ENCODE measurements at places on chromosomes 7 and 10. TPM values are rescaled to one million over a fixed set of nuclear protein-coding genes. Genes with fewer than 3 reads are reported as not detected.

- DNase-seq, result no peak
Observed at GRCh38 chr10:43202224-43202656, 64.0 kb downstream of the CSGALNACT2 start.

GRCh38 chr7:133275446-133276095 is 22.7 kb downstream of the EXOC4 start:
- no peak for DNase-seq

DNA sequence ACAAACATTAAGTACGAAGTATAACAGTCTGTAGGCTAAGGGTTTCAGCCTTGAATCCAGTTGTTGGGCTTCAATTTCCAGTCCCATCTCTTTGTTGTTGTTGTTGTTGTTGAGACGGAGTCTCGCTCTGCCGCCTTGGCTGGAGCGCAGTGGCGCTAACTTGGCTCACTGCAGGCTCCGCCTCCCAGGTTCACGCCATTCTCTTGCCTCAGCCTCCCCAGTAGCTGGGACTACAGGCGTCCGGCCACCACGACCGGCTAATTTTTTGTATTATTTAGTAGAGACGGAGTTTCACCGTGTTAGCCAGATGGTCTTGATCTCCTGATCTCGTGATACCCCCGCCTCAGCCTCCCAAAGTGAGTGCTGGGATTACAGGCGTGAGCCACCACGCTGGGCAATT is 464.9 kb downstream of the ANKRD7 start:
- DNase-seq, result no peak

- no peak for DNase-seq
Observed at GRCh38 chr7:148146346-148146745, 444.2 kb upstream of the C7orf33 start.

GRCh38 chr7:48311464-48312100 is 140.3 kb downstream of the ABCA13 start:
- DNase-seq, result no peak

Gene EFCAB10
- total RNA-seq, result not detected

GRCh38 chr7:149741629-149742028 is 31.8 kb downstream of the ZNF467 start:
- DNase-seq, result peak; percentile 52

DNA sequence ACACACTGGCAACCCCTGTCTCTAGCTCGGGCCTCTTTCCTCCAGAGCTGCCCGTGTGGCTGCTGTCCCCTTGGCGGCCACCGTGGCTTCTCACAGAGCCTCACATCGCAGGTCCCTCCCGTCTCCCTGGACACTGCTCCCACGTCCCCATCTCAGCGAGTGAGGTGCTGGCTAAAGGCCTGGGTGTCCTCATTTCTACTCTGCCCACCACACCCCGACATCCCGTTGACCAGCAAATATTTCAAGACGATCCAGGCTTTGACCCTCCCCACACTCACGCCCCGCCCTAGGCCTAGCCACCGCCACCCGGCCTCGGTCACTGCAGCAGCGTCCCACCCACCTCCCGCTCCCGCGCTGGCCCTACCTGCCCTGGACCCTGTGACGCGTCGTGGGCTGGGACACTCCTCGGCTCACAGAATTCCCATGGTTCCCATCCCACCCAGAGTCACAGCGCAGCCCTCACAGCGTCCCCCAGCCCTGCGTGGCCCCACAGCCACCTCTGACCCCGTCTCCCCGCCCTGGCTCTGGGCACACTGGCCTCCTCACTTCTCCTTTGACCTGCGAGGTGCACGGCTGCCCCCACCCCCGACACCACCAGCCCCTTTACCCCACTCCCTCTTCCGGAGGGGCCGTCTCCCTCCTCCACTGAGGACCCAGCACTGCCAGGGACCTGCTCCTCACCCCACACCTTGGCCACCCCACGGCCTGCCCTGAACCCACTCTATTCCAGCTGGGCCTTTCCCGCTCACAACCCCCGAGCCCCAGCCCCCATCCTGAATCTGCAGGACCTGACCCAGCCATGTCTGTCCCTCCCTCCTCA is 6.9 kb downstream of the ADAP1 start:
- DNase-seq, result peak; percentile 56

GRCh38 chr10:84095811-84096497 is 43.4 kb upstream of the GHITM start:
- no peak for DNase-seq

Gene HIP1
- total RNA-seq, result 6.4 TPM

DNA sequence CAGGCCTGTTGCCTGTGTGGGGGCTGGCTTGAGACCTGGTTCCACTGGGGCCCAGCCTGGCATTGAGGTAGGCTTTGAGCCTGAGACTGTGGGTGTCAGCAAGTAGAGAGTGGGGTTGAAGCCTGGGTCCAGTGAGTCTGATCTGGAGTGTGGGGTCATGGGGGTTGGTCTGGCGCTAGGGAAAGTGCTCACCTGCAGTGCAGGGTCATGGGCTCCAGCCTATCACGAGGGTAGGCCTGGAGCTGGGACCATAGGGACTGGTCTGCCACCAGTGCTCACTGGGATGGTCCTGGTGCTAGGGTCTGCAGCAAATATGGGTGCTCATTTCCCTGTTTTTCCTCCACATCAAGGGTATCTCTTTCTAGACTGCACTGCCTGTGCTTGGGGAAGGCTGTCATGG is 95.4 kb upstream of the KLF14 start:
- DNase-seq, result no peak

Gene LIPK
- total RNA-seq, result not detected

Gene ST8SIA6
- not detected for total RNA-seq

DNA sequence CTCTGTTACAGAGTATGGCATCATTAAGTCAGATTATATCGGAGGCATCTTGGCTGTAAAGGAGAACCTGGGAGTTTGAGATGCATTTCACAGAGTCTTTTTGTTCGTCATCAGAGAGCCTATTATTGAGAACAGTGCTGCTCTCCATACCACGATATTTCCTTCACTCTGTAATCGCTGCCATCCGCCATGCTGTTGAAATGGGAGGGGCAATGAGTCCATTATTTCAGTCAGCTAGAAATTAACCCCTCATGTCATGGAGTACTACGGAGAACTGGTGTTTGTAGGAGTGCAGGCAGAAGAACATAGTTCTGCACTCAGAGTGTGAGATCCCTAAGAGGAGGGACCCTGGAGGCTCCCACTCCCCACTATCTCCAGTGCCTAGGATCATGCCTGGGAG is 59.2 kb downstream of the SLC16A12 start:
- no peak for DNase-seq

Gene LIPM
- total RNA-seq, result not detected

Gene PHKG1
- total RNA-seq, result 0.57 TPM

DNA sequence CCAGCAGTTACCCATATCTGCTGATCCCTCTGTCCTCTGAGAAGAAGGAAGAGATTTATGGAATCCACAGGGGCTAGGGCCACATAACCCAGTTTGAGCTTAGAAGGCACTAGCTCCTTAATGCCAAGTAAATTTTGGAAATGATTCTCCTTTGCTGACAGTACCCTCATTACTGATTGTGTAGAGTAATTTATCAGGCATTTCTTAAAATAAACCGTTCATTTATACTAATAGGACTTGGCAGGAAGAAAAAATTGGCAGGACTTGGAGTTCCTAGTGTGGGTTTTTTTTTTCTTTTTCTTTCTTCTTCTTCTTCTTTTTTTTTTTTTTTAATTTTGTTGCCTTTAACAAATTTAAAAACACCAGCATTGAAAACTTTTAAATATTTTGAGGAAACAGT is 645.7 kb downstream of the SUGCT start:
- DNase-seq, result no peak

- DNase-seq, result peak; percentile 67
Observed at GRCh38 chr7:1508277-1508758, 4.1 kb upstream of the INTS1 start.

Gene NME8
- total RNA-seq, result not detected

GRCh38 chr10:44725404-44725803 is 185.7 kb upstream of the TMEM72 start:
- no peak for DNase-seq

GRCh38 chr7:42746214-42746613 is 165.7 kb downstream of the C7orf25 start:
- DNase-seq, result no peak

Gene ATOH7
- total RNA-seq, result not detected

Gene TBXAS1
- 3.3 TPM for total RNA-seq

DNA sequence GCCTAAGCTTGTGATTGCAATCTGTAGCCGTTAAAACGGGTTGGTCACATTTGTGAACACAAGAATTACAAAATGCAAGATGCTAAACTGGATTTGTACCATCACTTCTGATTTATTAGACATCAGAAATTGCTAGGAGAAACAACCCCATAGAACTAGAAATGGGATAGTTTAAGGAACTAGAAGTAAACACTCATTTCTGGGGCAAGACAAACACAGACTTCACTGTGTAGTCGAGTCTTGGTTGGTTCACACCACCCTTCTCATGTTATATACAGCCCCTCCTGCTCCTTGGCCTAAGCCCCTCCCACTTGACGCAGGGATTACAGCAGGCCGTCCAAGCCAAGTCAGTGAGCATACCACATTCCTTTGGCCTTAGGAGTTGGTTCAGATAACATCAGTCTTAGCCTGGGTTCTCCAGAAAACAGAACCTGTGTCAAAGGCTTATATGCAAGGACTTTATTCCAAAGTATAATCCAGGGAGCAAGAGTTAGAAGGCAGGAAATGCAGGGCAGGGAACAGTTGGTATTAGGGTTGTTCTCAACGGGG is 2.0 kb upstream of the NRAP start:
- no peak for DNase-seq

Gene LEP
- 0.06 TPM for total RNA-seq

Gene SUN3
- not detected for total RNA-seq

DNA sequence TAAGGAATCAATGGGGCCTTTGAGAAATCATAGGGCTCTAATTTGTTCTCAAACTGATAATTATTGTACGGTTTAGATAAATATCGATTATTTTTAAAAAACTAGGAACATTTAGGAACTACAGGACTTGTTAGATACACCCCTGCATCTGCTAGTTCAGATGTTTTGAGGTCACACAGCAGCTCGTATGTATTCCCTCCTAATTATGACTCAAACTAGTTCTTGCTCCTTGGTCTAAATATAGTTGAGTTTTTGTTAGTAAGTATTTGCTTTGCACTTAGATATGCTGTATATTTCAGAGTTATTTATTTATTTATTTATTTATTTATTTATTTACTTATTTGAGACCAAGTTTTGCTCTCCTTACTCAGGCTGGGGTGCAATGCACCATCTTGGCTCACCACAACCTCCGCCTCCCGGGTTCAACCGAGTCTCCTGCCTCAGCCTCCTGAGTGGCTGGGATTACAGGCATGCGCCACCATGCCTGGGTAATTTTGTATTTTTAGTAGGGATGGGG is 22.7 kb downstream of the PTER start:
- no peak for DNase-seq

DNA sequence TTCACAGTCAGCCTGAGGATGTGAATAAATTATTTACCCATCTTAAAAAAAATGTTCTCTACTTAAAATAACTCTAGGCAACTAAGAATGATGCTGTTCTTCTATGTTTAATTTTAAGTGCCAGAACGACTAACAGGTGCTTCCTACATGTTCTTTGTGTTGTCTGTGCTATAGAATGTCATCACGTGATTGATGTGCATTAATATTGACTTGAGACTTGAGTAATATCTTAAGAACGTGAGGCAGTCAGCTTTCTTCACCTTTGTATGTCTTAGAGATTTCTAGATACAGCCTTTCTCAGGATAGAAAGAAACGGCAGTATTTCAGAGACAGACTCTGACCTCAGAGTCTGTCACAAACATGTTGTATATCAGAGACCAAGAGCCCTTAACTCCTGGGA is 274.6 kb downstream of the KCND2 start:
- DNase-seq, result no peak

GRCh38 chr10:11337516-11337915 is 273.9 kb downstream of the USP6NL start:
- no peak for DNase-seq

Gene COL28A1
- total RNA-seq, result 3.3 TPM

Gene STAG3
- total RNA-seq, result 0.19 TPM

DNA sequence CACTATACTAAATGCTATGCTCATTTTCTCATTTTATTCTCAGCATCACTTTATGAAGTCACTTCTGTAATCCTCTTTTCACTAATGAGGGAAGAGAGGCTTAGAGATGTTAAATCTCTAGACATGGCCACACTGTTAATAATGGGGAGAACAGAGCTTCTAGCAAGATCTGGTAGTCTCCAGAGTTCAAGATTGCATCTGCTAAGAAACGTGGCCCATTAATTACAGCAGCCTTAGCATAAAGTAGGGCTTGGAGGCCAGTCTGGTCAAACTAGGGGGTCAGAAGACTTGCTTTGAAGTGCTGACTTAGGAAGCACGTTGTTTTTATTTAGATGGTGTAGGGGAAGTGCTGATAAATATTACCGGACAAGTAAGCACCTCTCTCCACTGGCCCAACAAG is 29.3 kb downstream of the ARL4A start:
- no peak for DNase-seq

DNA sequence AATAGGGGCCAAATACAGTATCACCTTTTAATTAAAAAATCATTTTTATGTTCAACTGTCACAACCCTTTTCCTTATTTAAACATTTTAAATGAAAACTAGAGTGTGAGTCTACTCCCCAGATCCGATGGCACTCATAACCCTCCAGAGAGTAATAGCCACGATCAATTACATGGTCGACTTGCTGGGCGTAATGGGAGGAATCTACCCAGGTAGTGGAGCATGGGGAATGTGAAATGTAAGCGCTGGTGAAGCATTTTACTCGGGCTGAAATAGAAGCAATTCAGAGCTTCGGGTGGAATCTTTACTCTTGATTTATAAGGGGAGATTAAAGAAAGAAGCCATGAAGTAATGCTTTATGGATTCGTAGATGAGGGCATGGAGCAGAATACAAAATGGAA is 321.9 kb downstream of the ACTR3B start:
- no peak for DNase-seq

Gene STOX1
- 0.73 TPM for total RNA-seq

Gene SPRN
- 0.06 TPM for total RNA-seq

GRCh38 chr7:23389701-23390100 is 80.6 kb downstream of the IGF2BP3 start:
- DNase-seq, result no peak

DNA sequence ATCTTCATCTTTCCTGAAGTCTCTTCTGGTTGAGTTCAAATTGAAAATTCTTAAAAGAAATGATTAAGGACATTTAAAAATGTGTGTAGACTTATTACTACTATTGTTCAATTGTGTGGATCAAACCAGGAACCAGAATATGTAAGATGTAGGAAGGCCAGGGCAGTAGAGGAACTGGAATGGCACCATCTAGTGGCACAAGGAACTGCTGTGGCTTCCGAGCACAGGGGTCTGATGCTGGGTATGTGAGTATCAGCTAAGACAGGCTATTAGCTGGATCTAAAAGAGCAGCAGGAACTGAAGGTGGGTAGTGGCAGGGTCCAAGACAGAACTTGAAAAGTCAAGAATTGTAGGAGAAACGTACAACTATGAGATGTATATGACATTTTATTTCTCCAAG is 247.3 kb downstream of the SEMA3A start:
- no peak for DNase-seq

DNA sequence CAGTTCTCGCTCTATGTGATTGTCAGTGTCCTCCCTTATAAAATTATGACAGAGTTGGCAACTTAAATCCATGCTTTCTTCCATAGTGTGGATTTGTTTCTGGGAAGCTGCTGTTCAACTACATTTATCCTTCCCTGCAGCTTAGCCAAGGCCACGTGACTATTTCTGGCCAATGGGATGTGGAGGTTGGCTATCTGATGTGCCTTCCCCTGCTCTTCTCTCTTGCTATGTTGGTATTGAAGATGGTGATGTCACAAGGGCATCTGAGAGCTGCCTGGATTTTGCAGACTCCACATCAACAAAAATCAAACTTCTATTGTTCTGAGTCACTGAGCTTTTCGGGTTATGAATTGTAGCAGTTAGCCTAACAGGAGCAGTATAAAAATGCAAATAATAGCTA is 164.9 kb upstream of the RHOBTB1 start:
- no peak for DNase-seq

Gene WDFY4
- 0.88 TPM for total RNA-seq

All from pancreas (tissue), 10 donors.